EH (cell line): ENCODE measurements at places on chromosomes 13 and 19.

DNA sequence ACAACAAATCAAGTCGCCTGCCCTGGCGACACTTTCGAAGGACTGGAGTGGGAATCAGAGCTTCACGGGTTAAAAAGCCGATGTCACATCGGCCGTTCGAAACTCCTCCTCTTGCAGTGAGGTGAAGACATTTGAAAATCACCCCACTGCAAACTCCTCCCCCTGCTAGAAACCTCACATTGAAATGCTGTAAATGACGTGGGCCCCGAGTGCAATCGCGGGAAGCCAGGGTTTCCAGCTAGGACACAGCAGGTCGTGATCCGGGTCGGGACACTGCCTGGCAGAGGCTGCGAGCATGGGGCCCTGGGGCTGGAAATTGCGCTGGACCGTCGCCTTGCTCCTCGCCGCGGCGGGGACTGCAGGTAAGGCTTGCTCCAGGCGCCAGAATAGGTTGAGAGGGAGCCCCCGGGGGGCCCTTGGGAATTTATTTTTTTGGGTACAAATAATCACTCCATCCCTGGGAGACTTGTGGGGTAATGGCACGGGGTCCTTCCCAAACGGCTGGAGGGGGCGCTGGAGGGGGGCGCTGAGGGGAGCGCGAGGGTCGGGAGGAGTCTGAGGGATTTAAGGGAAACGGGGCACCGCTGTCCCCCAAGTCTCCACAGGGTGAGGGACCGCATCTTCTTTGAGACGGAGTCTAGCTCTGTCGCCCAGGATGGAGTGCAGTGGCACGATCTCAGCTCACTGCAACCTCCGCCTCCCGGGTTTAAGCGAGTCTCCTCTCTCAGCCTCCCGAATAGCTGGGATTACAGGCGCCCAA, at the start of gene LDLR:
TSS of gene LDLR (plus strand) at position 210 of the 760 bp plus-strand sequence. CDS start at position 296, 86 bp downstream.
- peak; percentile 94 for DNase-seq

GRCh38 chr19:41936416-41936850, 8.2 kb upstream of the ERFL start:
- DNase-seq, result no peak

GRCh38 chr13:73548449-73548848, 489.6 kb downstream of the KLF5 start:
- DNase-seq, result no peak

GRCh38 chr13:76991432-76991795, 467 bp upstream of the CLN5 start:
- DNase-seq, result peak; percentile 9

GRCh38 chr13:106768991-106769390, 201.1 kb upstream of the ARGLU1 start:
- DNase-seq, result no peak

GRCh38 chr19:7492142-7492541, 3.3 kb upstream of the PEX11G start:
- DNase-seq, result peak; percentile 54

DNA sequence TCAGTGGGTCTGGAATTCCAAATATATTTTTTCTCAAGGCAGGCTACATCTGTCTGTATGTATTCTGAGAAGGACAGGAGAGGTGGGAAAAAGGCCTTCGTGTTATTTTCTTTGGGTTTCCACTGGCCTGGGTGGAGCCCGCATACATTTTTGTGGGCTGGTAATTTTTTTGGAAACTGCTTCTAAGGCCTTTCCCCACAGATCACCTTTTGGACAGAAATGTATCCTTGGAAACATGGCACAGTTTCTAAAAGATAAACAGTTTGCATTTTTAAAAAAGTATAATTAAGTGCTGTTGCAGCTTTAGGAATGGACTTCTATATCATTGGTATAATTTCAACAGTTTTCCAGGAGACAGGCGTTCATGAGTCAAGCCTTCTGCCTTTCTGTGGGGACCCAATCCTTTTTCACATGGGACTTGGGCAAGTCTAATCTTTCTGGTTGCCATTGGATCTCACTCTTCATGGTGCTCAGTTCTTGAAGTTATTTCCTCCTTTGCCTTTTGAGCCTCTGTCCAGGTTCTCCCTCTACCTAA, 8.9 kb downstream of the RFX2 start:
- no peak for DNase-seq

DNA sequence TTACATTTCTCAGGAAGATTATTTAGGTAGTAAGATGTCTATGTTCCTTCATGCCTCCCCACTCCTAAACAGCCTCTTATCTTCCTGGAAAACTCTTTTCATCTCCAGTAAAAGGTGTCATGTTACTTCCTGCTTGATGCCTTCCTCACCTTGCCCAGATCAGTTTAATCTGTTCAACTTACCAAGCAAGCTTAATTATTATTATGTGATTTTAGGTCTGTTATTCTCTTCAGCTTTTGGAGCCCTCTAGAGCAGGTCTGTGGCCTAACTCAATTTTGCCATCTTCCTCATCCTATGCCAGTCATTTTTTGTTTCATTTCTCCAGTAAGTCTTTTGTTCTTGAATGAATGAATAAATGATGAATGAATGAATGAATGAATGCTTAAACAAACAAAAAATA, 528.4 kb downstream of the DCT start:
- no peak for DNase-seq

GRCh38 chr13:110629735-110630134, 14.4 kb downstream of the NAXD start:
- no peak for DNase-seq

DNA sequence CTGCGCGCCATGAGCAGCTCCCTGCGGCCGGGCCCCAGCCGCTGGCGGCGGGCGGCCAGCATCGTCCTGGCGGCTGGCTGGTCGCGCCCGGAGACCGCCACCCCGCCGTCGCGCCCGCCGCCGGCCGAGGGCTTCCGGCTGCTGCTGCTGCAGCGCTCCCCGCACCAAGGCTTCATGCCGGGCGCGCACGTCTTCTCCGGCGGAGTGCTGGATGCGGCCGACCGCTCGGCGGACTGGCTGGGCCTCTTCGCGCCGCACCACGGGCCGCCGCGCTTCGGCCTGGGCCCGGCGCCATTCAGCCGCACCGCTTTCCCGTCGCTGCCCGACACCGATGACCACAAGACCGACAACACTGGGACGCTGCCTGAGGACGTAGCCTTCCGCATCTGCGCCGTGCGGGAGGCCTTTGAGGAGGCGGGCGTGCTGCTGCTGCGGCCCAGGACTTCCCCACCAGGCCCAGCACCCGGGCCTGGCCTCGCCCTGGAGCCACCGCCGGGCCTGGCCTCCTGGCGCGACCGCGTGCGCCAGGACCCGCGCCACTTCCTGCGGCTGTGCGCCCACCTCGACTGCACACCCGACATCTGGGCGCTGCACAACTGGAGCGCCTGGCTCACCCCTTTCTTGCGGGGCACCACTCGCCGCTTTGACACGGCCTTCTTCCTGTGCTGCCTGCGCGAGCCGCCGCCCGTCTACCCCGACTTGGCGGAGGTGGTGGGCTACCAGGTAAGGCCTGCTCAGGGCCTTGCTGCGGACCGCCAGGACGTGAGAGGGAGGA, 518 bp downstream of the NUDT19 start:
- DNase-seq, result peak; percentile 76

DNA sequence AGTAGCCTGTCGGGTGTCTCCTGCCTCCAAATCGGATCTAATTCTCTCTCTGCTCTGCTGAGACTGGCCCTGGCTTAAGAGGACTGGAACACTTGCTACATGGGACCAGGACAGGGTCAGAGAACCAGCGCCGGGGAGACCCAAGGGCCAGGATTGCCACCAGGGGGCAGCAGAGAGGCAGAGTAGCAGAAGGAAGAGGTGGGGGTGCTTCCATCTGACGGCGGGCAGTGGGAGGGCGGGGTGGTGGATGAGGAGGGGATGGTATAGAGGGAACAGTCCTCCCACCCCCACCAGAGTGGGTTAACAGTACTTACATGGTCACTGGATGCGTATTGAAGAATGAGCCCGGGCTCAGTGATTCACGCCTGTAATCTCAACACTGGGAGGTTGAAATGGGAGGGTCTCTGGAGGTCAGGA, 11.9 kb downstream of the SELENOW start:
- DNase-seq, result peak; percentile 68

DNA sequence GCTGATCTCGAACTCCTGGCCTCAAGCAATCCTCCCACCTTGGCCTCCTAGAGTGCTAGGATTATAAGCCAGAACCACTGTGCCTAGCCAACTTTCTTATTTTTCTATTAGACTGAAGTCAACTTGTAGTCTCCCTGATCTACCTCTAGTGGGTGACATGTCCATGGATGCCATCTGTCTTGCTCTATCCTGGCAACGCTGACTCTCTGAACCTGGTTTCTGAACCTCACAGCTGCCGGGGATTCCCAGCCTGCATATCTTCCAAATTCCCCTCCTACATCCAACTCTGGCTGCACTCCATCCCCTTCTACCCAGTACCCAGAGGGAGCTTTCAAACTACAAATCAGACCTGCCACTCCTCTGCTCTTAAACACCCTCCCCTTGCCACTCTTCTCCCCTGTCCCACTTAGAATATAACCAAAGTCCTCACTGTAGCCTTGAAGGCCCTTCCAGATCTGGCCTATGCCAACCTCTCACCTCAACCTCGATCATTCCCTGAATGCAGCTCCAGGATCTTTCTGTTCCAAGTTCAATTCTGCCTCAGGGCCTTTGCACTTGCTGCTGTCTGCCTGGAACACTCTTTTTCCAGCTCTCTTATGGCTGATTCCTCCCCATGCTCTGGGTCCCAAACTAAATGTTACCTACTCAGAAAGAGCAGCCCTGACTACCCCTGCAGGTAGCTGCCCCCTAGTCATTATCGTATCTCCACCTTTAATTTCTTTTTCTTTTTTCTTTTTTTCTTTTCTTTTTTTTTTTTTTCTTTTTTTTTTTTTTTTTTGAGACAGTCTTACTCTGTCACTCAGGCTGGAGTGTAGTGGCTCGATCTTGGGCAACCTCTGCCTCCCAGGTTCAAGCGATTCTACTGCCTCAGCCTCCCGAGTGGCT, 2.2 kb downstream of the CLIP3 start:
- peak; percentile 54 for DNase-seq

GRCh38 chr13:33080972-33081590, 64.9 kb downstream of the KL start:
- no peak for DNase-seq

GRCh38 chr13:91817250-91817649, 418.8 kb downstream of the GPC5 start:
- DNase-seq, result no peak

GRCh38 chr13:93872376-93872775, 607.1 kb downstream of the DCT start:
- no peak for DNase-seq

DNA sequence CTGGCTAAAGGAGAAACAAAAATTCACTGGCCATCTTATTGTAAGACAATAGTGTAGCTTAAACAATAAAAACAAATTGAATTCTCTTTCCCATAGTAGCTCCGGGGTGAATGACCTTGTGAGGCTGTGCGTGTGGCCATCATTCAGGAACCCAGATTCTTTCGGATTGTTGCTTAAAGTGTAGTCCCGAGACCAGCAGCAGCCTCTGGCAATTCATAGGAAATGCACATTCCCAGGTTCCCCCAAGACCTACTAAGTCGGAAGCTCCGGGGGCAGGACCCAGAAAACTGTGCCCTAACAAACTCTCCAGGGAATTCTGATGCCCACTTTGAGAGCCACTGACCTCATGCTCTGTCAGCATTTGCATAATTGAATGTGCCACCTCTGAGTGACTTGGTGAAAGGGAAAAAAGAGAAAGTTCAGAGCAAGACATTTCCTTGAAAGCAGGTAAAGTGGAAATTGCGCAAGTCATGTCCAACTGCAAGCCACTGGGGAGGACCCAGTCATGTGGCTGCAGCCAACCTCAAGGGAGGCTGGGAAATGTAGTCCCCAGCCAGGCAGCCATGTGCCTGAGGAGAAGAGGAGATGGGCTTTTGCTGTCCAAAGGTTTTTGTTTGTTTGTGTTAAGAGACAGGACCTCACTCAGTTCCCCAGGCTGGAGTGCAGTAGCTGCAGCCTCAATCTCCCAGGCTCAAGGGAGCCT, 50.7 kb upstream of the PNMA8B start:
- peak; percentile 43 for DNase-seq

DNA sequence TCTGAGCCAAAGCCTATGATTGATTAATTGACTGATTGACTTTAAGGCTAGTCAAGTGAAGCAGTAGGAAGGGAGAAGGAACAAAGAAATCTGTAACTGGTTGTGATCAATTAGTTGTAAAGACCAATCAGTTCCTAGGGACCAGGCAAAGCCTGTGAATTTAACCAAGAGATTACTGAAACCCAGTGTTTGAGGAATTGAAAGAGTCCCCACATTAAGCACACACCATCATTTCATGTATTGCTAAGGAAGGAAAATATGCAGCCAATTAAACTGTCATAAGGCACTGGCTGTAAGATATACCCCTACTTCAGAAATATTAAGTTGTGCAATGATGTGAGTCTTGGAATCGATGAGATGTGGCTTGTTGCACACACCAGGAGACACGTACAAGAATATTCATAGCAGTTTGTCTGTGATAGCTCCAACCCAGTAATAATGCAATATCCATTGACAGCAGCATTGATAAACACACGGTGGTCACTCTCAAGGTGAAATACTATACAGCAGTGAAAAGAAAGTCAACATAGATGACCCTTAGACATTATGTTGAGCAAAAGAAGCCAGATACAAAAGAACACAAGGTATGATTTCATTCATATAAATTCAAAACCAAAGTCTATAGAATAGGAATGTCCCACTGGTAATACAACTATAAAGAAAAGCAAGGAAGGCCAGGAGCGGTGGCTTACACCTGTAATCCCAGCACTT, 9.0 kb downstream of the C19orf47 start:
- no peak for DNase-seq

DNA sequence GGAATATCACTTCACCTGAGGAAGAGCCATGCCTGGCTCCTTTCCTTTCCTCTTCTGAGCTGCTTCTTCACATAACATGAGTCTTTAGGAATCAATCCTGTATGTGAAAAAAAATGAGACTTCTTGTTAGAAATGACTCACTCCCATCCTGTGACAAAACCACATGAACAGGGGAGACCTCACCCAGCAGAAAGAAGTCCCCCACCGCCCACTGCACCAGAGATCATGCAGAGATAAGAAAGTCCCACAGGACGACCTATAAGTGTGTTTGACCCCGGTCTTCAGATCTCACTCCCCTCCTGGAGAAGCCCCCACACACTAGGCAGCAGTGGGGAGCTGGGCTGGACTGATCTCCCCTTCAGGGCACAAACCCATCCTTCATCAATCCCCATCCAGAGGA, 7.8 kb downstream of the ZNF600 start:
- DNase-seq, result no peak

GRCh38 chr13:68234274-68234673, 1004.1 kb upstream of the PCDH9 start:
- DNase-seq, result no peak

DNA sequence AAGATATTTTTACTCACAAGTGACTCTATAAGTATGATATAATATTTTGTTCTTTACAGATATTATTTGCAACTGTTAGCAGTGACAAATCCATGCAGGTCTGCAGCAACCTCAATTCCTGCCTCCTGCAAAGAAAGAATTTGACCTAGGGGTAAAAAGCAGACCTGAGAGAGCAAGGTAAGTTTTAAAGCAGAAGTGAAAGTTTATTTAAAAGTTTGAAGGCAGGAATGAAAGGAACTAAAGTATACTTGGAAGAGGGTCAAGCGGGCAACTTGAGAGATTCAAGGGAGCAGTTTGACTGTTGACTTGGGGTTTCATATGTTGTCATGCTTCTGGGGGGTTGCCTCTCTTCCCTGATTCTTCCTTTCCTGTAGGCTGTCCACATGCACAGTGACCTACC, 520.1 kb upstream of the PCDH20 start:
- no peak for DNase-seq
